Liver (tissue), 10 donors: ENCODE measurements at places on chromosomes 12 and 14.
A peak's percentile ranks its signal among the peaks of the same experiment; 100 is the strongest.

DNA sequence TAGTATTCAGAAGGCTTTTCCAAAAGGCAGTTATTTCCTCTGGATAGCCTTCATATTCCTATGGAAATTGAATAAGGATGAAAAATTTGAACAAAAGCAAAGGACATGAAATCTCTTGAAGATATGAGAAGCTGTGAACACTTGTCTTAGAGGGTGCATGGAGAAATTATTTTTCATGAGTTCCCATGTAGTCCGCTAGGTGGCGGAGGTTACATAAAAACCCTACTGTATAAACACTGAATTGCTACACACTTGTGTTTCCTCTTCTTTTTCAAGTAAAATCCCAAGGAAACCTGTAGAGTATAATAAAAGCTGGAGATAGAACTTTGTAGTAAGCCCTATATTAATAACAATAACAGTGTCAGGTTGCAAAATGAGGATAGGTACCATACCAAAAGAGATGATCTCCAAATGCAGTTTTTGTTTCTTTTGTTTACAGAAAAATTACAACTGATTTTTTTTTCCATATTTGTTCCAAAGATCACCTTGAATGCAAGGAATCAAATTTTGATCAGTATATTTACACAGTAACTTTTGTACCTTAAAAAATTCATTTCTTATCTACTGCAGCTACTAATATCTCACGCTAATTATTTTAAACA, 37.8 kb upstream of the OR4E1 start:
- DNase-seq, result no peak
- H3K4me3 ChIP-seq, result no peak overlapping the region
- no peaks in the 10 kb centered on the region for H3K4me1 ChIP-seq

DNA sequence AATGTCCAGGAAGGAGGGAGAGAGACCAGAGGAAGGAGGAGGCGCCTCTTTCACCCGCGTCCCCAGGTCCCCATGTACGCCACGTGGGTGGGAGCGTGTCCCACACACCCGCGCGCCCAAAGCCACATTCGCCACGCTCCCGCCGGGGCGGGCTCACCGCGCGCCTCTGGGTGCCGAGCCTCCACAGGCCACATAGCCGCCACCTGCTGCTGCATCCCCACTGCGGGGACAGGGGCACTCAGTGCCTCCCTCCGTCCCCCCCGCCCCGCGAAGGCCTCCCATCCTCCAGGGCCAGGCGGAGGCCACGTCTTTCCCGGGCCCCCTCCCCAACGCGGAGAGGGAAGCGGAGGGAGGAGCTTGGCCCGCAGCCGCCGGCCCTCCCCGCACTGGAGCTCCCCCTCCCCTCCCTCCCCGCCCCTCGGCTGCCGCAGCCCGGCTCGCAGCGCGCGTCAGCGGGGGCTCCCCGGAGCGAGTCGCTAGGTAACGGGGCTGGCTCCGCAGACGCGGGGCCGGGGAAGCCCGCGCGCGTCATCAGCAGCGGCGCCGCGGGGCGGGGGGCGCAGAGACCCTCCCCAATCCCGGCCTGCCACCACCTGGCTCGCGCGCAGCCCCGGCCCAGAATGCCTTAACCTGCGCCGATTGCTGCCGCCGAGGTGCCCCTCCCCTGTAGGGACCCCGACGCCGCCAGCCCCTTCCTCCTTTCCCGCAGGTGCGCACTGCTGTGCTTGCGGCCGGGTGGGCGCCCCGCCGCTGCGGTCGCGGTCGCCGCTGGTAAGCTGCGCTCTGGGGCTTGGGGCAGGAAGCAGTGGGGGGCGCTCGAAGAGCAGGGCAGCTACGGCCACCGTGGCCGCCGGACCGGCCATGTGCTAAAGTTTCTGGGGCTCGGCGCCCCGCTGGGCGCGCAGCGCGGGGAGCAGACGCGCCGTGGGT, 536 bp upstream of the TUNAR start:
- no peak overlapping the region for H3K27ac ChIP-seq
- no peaks in the 10 kb centered on the region for H3K36me3 ChIP-seq
- H3K4me3 ChIP-seq, result no peak overlapping the region
- peaks cover 9% of the 10 kb centered on the region for H3K4me1 ChIP-seq

GRCh38 chr12:112638420-112638819, 153.1 kb upstream of the RPH3A start:
- H3K27ac ChIP-seq, result no peak overlapping the region
- DNase-seq, result no peak
- no peaks in the 10 kb centered on the region for H3K36me3 ChIP-seq
- H3K4me1 ChIP-seq, result no peaks in the 10 kb centered on the region

DNA sequence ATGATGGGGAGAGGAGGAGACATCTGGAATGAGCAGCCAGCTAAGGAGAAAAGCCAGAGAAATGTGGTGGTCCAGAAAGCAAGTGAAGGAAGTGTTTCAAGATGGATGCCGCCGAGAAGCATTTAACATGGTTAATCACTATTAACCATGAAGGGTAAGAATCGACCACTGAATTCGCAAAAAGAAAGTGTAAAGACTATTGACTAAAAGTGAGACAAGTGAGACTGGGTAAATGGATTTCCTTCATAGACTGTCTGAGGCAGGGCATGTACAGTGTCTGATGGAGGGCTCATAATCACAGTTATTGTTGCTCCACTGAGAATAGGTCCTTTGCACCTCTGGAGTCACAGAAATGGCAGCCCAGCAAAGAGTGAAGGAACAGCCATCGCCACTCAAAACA, 25.3 kb upstream of the CLMN start:
- DNase-seq, result no peak
- no peaks in the 10 kb centered on the region for H3K36me3 ChIP-seq

DNA sequence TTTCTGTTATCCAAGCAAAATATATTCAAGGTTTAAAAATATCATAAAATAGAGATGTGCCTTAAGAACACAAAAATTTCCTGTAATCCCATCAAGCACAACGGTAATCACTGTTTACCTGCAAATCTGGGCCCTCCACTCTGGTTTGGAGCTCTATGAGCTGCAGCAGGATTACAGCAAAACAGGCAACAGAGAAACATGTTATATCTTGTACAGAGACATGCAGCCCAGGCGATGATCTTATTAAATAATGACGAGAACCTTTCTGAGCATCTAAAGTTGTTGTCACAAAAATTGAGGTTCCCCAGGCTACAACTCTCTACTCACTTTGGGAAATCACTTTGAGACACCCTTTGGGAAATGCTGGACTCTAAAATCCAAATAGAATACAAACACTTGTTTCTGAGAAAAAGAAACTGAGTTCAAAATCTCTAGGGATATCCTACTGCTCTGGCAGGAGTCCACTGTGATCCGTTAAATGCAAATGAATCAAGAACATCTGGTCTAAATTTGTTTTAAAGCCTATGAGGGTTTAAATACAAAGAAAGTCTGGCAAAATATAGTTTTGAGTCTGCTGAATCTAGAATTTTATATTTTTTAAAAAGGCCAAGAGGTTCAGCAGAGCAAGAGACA, 36.3 kb downstream of the STON2 start:
- H3K27me3 ChIP-seq, result no peaks in the 10 kb centered on the region
- no peak overlapping the region for H3K4me3 ChIP-seq
- H3K4me1 ChIP-seq, result no peaks in the 10 kb centered on the region
- H3K36me3 ChIP-seq, result no peaks in the 10 kb centered on the region
- DNase-seq, result no peak

GRCh38 chr14:31937730-31938346, 139.3 kb upstream of the ARHGAP5 start:
- no peaks in the 10 kb centered on the region for H3K27me3 ChIP-seq
- H3K36me3 ChIP-seq, result no peaks in the 10 kb centered on the region
- no peak for DNase-seq

- peak overlapping the region; percentile 91 for H3K4me3 ChIP-seq
- H3K4me1 ChIP-seq, result peaks cover 40% of the 10 kb centered on the region
- H3K27ac ChIP-seq, result peak overlapping the region; percentile 96
- no peaks in the 10 kb centered on the region for H3K27me3 ChIP-seq
These were observed 648 bp downstream of the CHD4 start for GRCh38 chr12:6606331-6607131.

DNA sequence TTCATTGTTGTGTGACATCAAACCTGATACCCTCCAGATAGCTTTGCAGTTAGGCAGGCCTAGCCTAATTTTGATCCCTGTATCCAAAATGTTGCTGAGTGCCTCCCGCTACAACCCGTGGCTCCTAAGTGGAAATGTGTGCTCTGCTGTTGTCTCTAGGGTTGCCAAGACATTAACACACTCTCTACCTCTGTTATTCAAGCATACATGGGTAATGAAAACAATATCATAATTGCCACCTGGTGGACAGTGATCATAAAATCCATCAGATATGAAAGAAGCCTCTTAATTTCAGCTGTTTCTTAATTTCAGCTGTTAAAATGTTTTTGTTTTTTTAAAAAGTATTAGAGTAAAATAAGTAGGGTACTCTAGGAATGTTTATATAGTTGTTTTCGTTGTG, 93.5 kb downstream of the PLEKHA5 start:
- no peaks in the 10 kb centered on the region for H3K27me3 ChIP-seq
- H3K27ac ChIP-seq, result no peak overlapping the region
- no peaks in the 10 kb centered on the region for H3K36me3 ChIP-seq
- no peak for DNase-seq
- H3K4me3 ChIP-seq, result no peak overlapping the region

GRCh38 chr12:32549675-32550079, 129.4 kb upstream of the DNM1L start:
- DNase-seq, result no peak
- H3K4me3 ChIP-seq, result no peak overlapping the region
- no peak overlapping the region for H3K27ac ChIP-seq
- H3K36me3 ChIP-seq, result no peaks in the 10 kb centered on the region
- no peaks in the 10 kb centered on the region for H3K27me3 ChIP-seq
- H3K4me1 ChIP-seq, result peaks cover 44% of the 10 kb centered on the region

GRCh38 chr12:80710727-80711449, 3.5 kb downstream of the MYF6 start:
- H3K4me3 ChIP-seq, result no peak overlapping the region
- no peaks in the 10 kb centered on the region for H3K36me3 ChIP-seq
- no peaks in the 10 kb centered on the region for H3K27me3 ChIP-seq
- DNase-seq, result no peak

DNA sequence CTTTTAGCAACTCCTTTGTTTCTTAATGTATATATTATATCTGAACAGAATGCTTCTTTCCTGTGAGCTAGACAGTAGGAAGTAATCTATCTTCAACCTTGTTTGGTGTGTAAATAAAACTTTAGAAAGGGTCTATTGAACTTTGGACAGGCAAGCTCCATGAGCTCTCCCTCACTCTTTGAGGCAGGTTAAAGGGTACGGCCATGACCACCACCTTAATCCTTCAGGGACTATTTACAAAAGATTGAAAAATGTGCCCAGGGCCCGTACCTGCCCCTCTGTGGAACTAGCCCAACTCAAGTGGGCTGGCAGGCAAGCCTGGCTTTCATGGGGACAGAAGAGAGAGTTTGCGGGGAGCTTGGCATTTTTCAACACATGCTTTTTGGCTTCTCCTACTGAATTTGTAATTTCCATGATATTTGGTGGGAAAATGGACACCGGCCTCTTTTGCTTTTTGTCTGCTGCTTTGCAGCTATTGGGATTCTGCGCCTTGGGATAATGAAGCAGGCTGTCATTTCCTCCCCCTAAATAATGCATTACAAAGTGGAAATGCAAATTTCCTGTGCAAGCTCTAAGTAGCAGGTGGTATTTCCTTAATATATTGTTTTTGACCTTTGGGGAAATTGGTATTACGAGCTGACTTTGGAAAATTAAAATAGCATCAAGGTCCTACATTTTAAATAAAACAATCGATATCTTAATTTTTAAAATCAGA, 106.0 kb downstream of the HMGA2 start:
- H3K27me3 ChIP-seq, result no peaks in the 10 kb centered on the region
- H3K4me1 ChIP-seq, result peaks cover 9% of the 10 kb centered on the region
- H3K27ac ChIP-seq, result no peak overlapping the region
- no peak overlapping the region for H3K4me3 ChIP-seq
- no peak for DNase-seq
- H3K36me3 ChIP-seq, result no peaks in the 10 kb centered on the region

DNA sequence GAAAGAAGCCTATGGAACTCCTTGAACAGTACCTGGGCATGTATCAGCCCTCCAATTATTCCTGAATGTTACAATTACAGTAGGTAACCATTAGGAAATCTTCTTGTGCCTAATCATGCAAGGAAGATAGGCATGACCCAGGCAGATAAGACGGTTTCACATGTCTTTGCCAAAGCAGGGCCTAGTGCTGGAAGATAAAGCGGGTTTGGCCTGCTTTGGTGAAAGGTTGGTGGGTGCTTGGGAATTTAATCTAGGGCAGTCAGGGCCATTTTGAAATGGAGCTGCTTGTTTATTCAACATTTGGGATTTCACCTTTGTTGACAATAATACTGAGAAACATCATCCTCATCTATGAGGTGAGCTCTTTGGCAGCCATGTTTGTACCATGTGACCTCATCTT, 12.5 kb upstream of the SRSF5 start:
- no peak overlapping the region for H3K27ac ChIP-seq
- DNase-seq, result no peak
- no peak overlapping the region for H3K4me3 ChIP-seq
- H3K27me3 ChIP-seq, result no peaks in the 10 kb centered on the region
- peaks cover 5% of the 10 kb centered on the region for H3K4me1 ChIP-seq

DNA sequence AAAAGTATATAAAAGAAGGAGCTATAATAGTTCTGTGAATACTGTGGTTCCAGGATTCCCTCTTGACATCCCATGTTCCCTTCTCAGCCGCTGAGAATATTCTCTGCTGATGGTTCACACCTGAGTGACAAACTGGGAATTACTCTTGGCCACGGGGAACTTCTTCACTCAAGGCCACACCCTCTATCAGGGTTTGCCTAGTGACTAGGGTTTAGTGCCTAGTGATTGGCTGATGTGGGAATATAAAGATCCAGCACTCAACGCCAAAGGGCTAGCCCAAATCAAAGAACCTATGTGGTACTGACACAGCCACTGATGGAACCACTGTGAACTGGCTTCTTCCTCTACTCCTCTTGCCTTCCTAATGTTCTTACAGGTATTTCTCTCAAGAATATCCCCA, 248.4 kb downstream of the ASCL1 start:
- DNase-seq, result no peak
- H3K27ac ChIP-seq, result no peak overlapping the region
- no peaks in the 10 kb centered on the region for H3K36me3 ChIP-seq
- no peaks in the 10 kb centered on the region for H3K27me3 ChIP-seq
